ENCODE measurements at places on chromosomes 6 and 20.

DNA sequence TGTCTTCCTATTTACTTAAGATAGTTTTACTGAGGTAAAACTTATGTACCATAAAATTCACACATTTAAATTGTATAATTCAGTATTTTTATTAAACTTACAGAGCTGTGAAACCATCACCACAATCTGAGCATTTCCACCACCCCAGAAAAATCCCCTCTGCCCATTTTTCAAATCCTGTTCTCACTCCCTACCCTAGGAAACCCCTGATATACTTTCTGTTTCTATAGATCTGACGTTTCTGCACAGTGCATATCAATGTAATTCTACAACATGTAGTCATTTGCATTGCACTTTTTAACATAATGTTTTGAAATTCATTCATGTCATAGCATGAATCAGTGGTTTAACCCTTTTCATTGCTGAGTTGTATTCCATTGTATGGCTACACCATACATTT is 96.7 kb upstream of the OPRM1 start:
- DNase-seq: no peak

DNA sequence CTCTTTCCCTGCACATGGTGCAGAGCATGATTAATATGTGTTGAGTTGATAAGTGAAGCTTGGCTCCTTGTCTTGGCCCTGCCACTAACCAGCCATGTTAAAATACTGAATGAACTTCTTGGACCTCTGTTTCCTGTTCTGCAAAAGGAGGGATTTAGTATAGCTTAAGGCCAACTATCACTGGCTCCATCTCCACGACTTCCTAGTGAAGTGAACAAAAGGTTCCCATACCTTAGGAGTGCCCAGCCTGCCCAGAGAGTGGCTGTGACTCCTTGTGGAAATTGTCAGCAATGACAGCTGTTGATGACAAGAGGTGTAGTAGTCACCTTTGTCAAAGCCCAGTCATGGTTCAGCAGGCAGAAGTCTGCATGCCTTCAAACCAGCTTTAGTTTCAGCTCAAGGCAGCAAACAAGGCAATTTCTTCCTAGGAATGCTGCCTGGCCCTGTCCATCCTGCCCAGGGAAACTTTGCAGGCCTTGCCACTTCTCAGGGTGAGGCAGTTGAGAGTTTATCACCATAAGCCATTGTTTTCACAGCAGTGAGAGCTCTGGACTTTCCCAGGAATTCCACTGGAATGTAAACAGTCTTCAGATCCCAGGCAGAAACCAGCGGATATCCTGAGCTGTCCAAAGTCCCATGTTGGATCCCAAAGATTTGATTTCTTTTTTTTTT is 169.7 kb upstream of the TNFAIP3 start:
- no peak for DNase-seq

- no peak for DNase-seq
Observed at GRCh38 chr6:87501809-87502572, 29.2 kb downstream of the SLC35A1 start.

DNA sequence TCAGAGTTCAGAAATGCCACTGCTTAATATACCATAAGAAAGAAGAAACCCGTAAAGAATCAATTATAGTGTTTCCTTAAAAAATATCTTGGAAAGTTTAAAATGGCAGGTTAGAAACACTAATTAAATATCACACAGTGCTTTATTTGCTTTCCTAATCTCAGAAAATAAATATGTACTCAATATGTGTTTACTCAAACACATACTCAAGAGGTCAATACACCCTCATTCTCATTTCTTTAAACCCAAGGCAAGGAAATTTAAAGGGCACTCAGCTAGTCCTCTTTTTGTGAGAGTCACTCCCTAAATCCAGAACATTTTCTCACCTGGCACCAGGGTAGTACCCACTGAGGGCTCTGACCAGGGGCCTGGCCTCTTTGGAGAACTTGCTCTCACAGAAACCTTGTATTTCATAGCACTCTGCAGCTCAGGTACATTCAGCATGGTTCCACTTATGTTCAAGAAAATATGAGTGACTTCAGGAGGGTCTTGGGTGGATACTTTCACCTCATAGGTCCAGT is 38.2 kb downstream of the ROS1 start:
- no peak for DNase-seq

GRCh38 chr6:136563386-136564152 is 13.3 kb upstream of the MAP7 start:
- no peak for DNase-seq

- no peak for DNase-seq
Observed at GRCh38 chr6:37698264-37699137, 818 bp upstream of the MDGA1 start.

- no peak for DNase-seq
Observed at GRCh38 chr6:29941016-29941415, 1.3 kb upstream of the HLA-A start.

- DNase-seq: no peak
Observed at GRCh38 chr20:58518896-58519593, 3.8 kb upstream of the APCDD1L start.

DNA sequence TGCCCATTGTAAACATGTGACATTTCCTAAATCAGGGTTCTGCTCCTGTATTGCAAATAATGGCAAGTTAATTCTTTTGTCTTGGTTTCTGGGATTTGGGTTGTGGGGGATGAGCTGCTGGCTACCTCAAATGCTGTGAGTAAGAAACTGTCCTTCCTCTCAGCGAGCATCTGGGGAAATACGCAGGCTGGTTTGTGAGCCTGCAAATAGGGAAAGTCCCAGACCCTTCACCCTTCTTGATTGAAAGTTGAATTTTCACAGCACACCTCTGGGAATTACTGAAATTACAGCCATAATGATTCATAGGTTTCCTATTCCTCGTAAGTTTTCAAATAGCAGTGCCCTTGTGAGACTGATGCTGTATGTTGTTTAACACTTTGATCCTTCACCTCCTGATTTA is 138.1 kb downstream of the TBXT start:
- no peak for DNase-seq

GRCh38 chr6:3739311-3739897 is 12.1 kb downstream of the PXDC1 start:
- DNase-seq: no peak

DNA sequence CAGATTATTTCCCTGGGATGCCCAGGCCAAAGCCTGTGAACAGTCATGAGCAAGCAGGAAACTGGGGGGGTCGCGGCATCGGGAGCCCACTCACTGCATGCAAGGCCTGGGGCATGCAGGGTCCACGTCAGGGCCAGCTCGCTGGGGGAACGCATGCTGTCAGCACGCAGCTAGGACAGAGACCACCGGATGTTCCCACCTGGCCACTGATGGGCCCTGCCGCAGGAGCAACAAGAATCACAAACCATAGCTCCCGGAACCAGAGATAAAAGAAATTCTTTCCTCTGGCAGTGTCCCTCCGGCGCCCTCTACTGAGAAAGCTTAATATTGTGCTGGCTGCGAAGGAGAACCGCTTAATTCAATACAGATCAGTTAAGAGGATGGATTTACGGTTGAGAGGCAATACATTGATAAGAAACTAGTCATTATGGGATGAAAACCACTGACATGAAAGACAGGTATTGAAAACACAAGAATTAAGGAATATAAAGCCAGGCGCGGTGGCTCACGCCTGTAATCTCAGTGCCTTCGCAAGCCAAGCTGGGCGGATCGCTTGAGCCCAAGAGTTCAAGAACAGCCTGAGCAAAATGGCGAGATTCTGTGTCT is 32.6 kb downstream of the C6orf15 start:
- DNase-seq: peak; percentile 38

- DNase-seq: no peak
Observed at GRCh38 chr6:100228834-100229441, 234.9 kb upstream of the MCHR2 start.

- DNase-seq: no peak
Observed at GRCh38 chr6:132666118-132666517, 7.1 kb upstream of the TAAR1 start.

DNA sequence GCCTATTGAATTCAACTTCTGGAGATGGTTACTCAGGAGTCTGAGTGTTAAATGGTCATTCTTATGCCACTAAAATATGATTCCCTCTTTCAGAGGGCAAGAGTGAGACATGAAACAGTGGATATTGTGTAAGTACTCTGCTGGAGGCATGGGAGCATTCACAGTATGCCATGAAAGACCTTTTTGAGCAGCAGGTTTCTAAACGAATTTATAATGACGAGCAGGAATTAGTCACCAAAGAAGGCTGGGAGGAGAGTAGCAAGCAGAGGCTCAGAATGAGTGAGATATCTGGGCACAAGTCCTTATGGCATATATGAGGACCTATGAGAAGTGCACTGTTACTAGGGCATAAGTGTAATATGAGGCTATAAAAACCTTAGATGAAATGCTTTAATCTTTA is 10.9 kb upstream of the MYB start:
- no peak for DNase-seq

DNA sequence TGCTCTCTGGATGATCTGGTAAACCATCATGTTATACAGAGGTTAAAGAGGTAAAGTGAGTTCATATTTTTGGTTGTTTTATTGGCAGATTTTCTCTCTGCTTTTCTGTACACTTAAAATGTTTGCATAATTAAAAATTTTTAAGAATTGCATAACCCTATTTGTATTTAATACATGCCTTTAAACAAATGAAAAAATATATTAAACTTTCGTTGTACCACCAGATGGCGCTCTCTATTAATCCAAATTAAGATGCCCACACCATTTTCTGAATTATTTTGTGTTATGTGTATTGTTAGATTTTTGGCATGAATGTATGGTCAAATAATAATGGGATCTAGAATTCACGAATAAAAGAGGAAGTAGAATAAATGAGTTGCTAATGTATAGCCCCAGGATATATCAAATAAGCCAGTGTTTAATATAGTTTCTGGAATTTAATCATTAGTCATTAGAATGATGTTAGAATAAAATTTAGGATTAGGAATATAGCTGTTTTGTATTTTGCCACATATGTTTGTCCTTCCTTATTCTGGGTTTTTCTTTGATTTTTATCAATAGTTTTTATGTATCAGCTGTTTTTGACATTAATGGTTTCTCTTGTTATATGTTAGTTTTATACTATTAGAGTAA is 38.9 kb downstream of the SMAP1 start:
- no peak for DNase-seq

DNA sequence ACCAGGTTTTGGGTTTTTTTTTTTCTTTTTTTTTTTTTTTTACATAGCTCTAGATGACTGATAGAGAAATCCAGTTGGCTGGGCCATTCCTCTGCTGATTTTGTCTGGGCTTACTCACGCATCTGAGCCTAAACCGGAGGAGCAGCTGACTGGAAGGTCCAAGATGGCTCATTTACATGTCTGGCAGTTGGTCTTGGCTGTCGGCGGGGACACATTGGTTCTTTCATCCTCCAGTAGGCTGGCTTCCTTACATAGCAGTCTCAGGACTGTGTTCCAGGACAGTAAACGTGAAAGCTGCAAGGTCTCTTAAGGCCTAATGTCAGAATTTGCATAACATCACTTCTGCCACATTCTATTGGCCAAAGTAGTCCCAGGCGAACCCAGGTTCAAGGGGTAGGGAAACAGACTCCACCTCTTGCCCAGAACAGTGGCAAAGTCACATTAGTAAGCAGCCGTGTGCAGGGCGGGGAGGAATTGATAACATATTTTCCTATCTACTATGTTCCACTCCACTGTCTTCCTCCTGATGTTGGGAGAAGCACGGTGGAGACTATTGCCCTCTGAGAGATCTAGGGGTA is 87.0 kb downstream of the CDH22 start:
- no peak for DNase-seq

DNA sequence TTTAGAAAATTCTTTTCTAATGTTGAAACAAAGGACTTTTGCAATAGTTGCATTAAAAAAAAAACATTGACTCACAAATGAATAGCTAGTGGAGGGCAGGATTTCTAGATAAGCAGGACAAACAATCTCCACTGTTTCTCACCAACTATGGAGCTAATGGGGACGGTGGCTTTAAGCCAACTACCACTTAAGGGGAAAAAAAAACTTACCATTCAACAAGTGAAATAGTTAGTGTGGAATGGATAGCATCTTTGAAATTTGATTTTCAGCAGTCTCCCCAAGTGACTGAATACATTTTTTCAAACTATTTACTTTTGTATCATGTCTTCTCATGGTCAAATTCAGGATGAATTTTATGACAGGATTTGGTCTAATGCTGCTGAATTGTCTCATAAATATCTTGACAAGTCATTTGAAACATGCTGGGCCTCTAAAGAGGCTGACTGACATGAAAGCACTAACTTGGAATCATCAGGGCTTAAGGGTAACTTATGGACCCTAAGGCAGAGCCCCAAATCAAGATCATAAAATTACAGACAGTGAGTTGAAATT is 100.5 kb downstream of the EYA4 start:
- no peak for DNase-seq

DNA sequence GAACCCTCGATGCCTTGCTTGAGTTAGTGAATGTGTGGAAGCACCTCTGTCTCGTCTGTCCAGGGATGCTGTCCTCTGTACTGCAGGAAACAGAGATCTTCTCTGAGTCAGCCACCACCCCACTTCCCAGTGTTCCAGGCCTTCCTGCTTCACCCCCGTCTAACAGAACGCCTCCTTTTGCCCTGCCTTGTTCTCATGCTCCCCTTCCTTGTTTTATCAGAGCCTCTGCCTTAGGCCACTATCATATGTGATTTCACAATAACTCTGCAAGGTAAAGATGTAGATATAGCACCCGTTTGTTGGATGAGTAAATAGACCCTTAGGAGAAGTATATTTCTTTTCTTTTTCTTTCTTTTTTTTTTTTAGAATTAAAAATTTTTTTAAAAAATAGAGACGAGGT is 106.7 kb upstream of the CLDN20 start:
- no peak for DNase-seq

DNA sequence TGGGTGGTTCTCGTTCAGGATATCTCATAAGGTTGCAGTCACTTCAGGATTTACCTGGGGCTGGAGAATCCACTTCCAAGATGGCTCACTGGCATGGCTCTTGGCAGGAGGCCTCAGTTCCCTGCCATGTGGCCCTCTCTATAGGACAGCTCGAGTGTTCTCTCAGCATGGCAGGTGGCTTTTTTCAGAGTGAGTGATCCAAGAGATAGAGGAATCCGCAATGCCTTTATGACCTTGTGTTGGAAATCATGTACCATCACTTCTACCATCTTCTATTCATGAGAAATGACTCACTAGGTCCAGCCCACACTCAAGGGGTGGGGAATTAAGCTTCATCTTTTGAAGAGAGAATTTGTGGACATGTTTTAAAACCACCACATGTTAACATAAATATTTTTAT is 37.8 kb downstream of the PPP1R16B start:
- no peak for DNase-seq

DNA sequence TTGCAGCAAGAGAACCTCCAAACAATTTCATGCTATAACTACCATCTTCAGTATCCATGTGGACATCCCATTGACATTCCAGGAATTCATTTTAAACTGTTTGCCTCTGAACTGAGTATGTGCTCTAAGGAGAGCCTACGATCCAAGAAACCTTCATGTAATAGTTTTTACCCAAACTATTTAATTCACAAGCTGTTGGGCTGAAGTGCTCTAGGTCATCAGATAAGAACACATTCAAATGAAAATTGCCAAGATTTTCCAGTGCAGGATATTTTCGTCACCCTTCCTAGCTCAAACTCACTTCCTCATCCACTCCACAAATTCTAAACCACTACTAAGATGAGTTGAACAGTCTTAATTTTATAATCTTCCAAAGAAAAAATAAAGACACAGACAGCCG is 12.8 kb downstream of the RSPO3 start:
- no peak for DNase-seq

- no peak for DNase-seq
Observed at GRCh38 chr6:118724211-118724610, 72.8 kb upstream of the CEP85L start.

- DNase-seq: no peak
Observed at GRCh38 chr6:15977050-15977449, 151.8 kb upstream of the MYLIP start.

GRCh38 chr6:157449610-157450009 is 68.6 kb downstream of the ZDHHC14 start:
- no peak for DNase-seq

- DNase-seq: no peak
Observed at GRCh38 chr6:149079911-149080491, 237.5 kb upstream of the TAB2 start.
